ENCODE measurements at places on chromosomes 6 and 20. TPM values are rescaled to one million over a fixed set of nuclear protein-coding genes. Genes with fewer than 3 reads are reported as not detected.

LAMA2 gene
- 0.48 TPM for total RNA-seq

LCA5 gene
- 0.39 TPM for total RNA-seq

IL20RA gene
- total RNA-seq, result 0.07 TPM

COL19A1 gene
- not detected for total RNA-seq

CDH4 gene
- 10.3 TPM for total RNA-seq

TTK gene
- total RNA-seq, result 19.0 TPM

CRISP2 gene
- not detected for total RNA-seq

SOX18 gene
- 1.9 TPM for total RNA-seq

TMEM244 gene
- not detected for total RNA-seq

SMPDL3A gene
- 3.6 TPM for total RNA-seq

CPNE5 gene
- total RNA-seq, result 0.10 TPM

FAM83C gene
- total RNA-seq, result 0.09 TPM

NHLRC1 gene
- total RNA-seq, result 1.6 TPM

ZBTB12 gene
- total RNA-seq, result 3.9 TPM

SHLD1 gene
- 7.6 TPM for total RNA-seq

COX4I2 gene
- total RNA-seq, result not detected

SNX21 gene
- 7.7 TPM for total RNA-seq

PHACTR3 gene
- 0.73 TPM for total RNA-seq
